SK-N-SH (cell line): ENCODE measurements at places on chromosomes 3 and 15. TPM values are rescaled to one million over a fixed set of nuclear protein-coding genes. Genes with fewer than 3 reads are reported as not detected.

The RASL12 gene
- polyA plus RNA-seq, result not detected in 2 replicates

GRCh38 chr3:55013145-55013925 lies 85.5 kb upstream of the LRTM1 start:
- H3K4me3 ChIP-seq, result no peak overlapping the region
- H3K36me3 ChIP-seq, result no peaks in the 10 kb centered on the region
- H3K27me3 ChIP-seq, result no peaks in the 10 kb centered on the region
- H3K27ac ChIP-seq, result no peak overlapping the region
- peak; percentile 10 for DNase-seq
- H3K4me1 ChIP-seq, result no peaks in the 10 kb centered on the region

The CYP8B1 gene
- not detected in 2 replicates for polyA plus RNA-seq

DNA sequence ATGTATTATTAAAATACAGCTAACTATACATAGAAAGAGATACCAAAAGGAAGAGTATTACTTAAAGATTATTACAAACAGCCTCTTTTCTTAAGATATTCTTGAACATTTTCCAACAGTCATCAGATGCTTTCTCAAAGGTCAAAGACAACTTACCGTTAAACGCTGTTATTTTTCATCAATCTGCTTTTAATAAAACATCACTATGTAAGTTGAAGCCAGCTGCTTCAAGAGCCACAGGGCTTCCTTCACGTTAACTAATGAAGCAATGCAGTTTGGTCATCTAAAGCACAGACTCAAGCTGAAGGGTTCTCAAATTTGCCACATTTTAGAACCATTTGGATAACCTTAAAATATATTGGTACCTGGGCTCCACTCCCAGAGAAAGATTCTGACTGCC lies 578.8 kb downstream of the ROBO2 start:
- no peak overlapping the region for H3K27ac ChIP-seq
- no peak overlapping the region for H3K4me3 ChIP-seq
- no peaks in the 10 kb centered on the region for H3K36me3 ChIP-seq
- no peaks in the 10 kb centered on the region for H3K27me3 ChIP-seq
- no peaks in the 10 kb centered on the region for H3K4me1 ChIP-seq
- DNase-seq, result no peak

The NEO1 gene
- polyA plus RNA-seq, result 12.7 and 13.1 TPM in 2 replicates

DNA sequence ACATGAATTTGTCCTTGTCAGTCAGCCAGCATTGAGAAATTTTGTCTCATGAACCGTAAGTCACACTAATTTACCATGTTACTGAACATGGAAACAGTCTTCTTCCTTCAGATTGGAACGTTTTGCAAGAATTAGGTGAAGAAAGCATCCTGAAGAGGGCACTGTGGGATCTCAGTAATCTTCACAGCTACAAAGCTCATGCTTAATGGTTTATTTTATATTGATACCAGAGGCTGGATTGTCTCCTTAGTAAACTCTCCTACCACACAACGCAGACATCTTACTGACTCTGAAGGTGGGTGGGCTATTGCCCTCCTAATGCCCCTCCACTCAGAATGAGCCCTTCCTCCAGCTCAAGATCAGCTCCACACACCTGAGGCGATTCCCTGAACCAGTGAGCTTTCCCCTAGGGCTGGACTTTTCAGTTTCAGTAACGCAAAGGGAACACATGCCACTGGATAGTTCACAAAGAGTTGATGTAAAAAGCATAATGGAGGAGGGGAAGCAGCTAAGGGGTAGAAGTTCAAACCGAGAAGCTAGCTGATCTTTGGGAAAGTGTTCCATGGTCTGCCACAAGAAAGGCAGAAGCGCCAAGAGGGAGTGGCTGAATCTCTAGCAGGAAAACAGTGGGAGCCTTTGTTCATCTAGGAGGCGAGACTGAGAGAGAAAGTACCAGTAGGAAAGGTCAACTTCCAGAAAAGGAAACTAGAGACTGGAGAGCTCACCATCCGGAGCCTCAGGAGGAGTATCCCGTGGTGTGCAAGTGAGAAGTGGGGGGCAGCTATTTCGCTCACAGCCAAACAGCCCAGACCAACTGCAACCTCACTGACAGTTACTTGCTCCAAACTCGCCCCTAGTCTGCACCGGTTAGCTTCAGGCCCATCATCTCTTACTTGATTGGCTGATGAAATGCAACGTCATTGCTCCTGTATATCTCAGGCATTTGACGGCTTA lies at the start of gene SLC9C1:
TSS of gene SLC9C1 (minus strand) at position 849 of the 954 bp plus-strand sequence. CDS start 7,425 bp downstream, outside the sequence.
- no peaks in the 10 kb centered on the region for H3K4me1 ChIP-seq
- DNase-seq, result peak; percentile 54
- H3K27me3 ChIP-seq, result no peaks in the 10 kb centered on the region
- no peak within 1 kb of the TSS for H3K27ac ChIP-seq

- no peak for DNase-seq
- H3K4me3 ChIP-seq, result no peak overlapping the region
- H3K4me1 ChIP-seq, result no peaks in the 10 kb centered on the region
- H3K36me3 ChIP-seq, result peaks cover 13% of the 10 kb centered on the region
- H3K27me3 ChIP-seq, result no peaks in the 10 kb centered on the region
Measured at GRCh38 chr3:119976214-119976613, 118.0 kb downstream of the GSK3B start.

DNA sequence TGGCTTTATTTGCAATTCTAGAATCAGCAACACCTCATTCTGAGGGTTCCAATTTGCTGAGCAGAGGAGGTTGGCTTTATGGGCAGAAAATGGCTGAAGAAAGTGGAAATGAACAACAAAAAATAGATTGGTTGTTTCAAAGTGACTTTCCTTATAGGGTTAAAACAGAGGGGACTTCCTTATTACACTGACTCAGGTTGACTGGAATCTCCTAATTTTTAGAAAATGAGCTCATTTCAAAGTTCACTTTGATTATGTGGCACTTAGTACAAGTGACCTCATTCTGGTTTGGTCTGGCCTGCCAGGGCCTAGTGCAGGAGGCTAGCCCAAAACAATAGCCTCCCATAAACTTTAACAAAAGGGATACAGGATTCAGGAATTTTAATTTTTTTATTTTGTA lies 41.4 kb downstream of the NFKBIZ start:
- no peak for DNase-seq
- no peaks in the 10 kb centered on the region for H3K4me1 ChIP-seq

DNA sequence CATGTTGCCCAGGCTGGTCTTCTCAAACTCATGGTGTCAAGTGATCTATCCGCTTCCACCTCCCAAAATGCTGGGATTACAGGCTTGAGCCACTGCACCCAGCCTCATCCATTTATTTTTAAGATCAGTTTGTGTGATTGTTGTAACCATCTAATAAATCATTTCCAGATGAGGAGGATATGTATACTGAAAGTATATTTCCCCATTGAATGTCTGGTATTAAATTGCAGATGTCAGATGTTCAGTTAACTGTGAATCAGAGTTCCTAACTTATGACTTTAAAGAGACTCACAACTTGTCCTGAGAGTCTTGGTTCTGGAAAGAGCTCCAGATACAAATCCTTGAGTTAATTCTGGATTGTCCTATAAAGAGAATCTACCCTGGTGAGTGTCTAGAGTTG lies 62.4 kb downstream of the TRIM71 start:
- no peaks in the 10 kb centered on the region for H3K27me3 ChIP-seq
- H3K36me3 ChIP-seq, result no peaks in the 10 kb centered on the region
- no peak overlapping the region for H3K27ac ChIP-seq

DNA sequence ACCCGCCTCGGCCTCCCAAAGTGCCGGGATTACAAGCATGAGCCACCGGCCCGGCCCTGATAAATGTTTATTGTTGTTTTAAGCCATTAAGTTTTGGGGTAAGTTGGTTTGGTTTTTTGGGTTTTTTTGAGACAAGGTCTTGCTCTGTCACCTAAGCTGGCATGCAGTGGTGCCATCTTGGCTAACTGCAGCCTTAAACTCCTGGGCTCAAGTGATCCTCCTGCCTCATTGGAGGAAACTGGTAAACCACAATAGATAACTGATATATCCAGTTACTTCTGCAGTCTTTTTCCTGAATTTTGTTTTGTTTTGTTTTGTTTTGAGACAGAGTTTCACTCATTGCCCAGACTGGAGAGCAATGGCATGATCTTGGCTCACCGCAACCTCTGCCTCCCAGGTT lies 4.2 kb downstream of the SLC25A20 start:
- H3K27ac ChIP-seq, result no peak overlapping the region
- no peak overlapping the region for H3K4me3 ChIP-seq
- 0 out of 2 replicates have a peak, but pooled peaks cover 7% of the 10 kb centered on the region for H3K4me1 ChIP-seq
- H3K27me3 ChIP-seq, result no peaks in the 10 kb centered on the region
- no peaks in the 10 kb centered on the region for H3K36me3 ChIP-seq

DNA sequence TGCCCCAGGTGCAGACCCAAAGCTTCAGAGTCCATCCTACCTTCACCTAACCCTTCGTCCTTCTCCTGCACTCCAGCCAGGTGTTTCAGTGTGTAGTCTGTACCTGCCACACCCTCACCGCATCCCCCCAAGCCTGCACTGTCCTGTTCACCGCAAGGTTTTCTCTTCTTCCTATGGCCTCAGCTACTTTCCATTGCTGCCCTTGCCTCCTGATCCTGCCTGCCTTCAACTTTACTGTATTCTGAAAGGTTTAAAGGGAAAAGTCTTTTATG lies 9.3 kb downstream of the GPR160 start:
- H3K4me1 ChIP-seq, result no peaks in the 10 kb centered on the region
- H3K27me3 ChIP-seq, result no peaks in the 10 kb centered on the region; the same call in 1 of the 2 replicates
- H3K4me3 ChIP-seq, result no peak overlapping the region

DNA sequence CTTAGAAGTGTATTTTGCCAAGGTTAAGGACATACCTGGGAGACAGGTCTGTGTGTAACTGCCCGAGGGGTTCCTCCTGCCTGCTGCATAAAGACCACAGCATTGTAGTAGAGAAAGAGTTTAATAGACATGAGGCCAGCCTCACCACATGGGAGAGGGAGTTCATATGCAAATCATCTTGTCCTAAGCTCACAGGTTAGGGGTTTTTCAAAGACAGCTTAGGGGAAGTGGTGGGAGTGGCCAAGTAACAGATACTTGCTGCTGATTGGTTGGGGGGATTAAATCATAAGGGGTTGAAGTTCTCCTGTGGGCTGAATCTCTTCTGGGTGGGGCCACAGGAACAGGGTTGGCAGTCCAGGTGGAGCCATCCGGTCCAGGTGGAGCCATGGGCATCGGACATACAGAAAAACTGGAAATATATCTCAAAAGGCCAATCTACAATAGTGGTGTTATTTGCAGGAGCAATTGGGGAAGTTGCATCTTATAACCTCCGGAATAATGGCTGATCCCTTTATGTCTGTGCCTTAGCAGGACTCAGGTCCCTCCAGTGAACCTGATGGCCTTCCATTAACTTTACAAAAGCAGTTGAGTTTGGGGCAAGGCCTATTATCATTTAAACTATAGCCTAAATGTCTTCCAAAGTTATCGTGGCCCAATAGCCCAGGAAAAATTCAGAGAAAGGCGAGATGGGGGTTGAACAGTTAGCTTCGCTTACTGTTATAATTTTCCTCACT lies 86.0 kb upstream of the MFGE8 start:
- no peak for DNase-seq
- no peak overlapping the region for H3K27ac ChIP-seq

DNA sequence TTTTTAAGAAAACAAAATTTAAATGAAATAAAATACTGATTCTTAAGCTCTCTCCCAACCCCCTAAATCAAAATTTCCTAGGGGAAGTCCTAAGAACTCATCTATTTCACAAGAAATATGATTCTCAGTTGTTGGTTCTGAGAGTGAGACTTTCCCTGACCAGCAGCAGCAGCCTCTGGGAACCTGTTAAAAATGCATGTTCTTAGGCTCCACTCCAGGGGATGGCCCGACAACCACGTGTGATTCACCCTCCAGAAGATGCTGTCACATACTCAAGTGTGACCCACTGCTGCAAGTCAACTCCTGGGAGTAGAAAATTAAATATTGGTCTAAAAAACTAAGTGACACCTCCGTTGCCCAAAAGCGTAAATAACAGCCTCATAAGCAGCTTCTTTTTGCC lies 343.2 kb upstream of the NR2F2 start:
- no peaks in the 10 kb centered on the region for H3K4me1 ChIP-seq
- H3K27ac ChIP-seq, result no peak overlapping the region
- H3K36me3 ChIP-seq, result no peaks in the 10 kb centered on the region
- DNase-seq, result no peak

- H3K4me1 ChIP-seq, result peaks cover 23% of the 10 kb centered on the region
- H3K27me3 ChIP-seq, result no peaks in the 10 kb centered on the region
- no peak overlapping the region for H3K27ac ChIP-seq
- H3K36me3 ChIP-seq, result no peaks in the 10 kb centered on the region
- DNase-seq, result no peak
- no peak overlapping the region for H3K4me3 ChIP-seq
Measured at GRCh38 chr3:18233987-18234716, 191.0 kb downstream of the SATB1 start.

DNA sequence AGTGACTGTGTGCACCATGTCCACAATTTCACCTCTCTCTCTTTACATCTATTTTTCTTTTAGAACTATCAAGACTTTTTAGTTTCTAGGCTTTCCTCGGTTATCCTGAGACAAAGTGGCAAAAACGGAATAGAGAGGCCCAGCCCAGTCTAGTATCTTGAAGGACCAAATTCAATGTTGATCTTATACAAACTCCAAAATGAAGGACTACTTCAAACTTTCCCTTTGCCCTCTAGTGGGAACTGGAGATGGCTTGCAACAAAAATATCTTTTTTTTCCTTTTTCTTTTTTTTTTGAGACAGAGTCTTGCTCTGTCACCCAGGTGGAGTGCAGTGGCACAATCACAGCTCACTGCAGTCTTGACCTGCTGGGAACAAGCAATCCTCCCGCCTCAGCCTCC lies 338.5 kb upstream of the UMPS start:
- H3K4me1 ChIP-seq, result no peaks in the 10 kb centered on the region; the same call in 1 of the 2 replicates
- peaks cover 18% of the 10 kb centered on the region for H3K36me3 ChIP-seq
- no peak overlapping the region for H3K4me3 ChIP-seq
- H3K27ac ChIP-seq, result no peak overlapping the region
- H3K27me3 ChIP-seq, result no peaks in the 10 kb centered on the region

The ZIC4 gene
- polyA plus RNA-seq, result 1.3 and 2.0 TPM in 2 replicates

The SERPINI2 gene
- not detected in 2 replicates for polyA plus RNA-seq

The LSMEM2 gene
- polyA plus RNA-seq, result 0.03 TPM in 1 of 2 replicates, not detected in the other
